Fibroblast of pulmonary artery (primary cell): ENCODE measurements at places on chromosomes 1 and 21.
A peak's percentile ranks its signal among the peaks of the same experiment; 100 is the strongest.

GRCh38 chr1:17440827-17441168 is 1.3 kb upstream of the RCC2 start:
- DNase-seq = no peak

- peak; percentile 32 for DNase-seq
Observed at GRCh38 chr1:12376236-12377045, 146.6 kb downstream of the VPS13D start.

- no peak for DNase-seq
Observed at GRCh38 chr1:58406301-58407071, 140.0 kb downstream of the OMA1 start.

- DNase-seq = no peak
Observed at GRCh38 chr1:204846546-204846945, 24.1 kb upstream of the NFASC start.

DNA sequence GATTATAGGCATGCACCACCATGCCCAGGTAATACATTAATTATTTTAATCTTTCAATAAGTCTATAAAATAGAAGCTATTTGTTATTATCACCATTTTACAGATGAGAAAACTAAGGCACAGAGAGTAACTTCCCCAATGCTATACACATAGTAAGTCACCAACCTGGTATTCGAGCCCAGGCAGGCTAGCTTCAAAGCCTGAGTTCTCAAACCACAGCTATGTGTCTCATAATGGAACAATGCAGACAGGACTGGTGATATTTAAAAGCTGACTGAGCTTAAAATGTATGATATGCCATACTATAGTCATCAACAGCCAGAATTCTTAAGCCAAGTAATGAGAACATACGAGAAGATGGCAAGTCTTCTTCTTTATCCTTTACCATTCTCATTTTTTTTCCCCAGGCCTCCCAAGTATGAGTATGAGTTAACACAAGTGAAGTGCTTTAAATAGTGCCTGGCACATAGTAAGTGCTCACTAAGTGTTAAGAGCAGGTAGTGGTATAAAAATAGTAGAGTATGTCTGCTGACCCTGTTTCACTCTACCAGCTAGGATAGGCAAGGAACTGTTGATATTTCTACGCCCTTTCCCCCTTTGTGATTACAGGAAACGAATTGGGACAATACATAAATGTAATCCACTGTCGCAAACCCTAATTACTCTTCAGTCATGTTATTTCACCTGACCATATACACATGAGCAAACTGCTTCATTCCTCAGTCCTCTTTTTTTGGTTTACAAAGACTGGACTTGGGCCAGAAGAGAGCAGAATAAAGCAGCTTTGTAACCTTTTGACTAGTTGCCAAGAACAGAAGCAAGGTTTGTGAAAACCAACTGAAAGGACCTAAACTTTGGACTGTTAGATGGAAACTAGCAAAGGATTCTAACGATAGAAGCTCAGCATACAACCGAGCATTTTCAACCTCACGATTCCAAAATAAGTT is 9.5 kb downstream of the EYA3 start:
- peak; percentile 79 for DNase-seq

- no peak for DNase-seq
Observed at GRCh38 chr21:15278279-15278678, 213.5 kb upstream of the NRIP1 start.

DNA sequence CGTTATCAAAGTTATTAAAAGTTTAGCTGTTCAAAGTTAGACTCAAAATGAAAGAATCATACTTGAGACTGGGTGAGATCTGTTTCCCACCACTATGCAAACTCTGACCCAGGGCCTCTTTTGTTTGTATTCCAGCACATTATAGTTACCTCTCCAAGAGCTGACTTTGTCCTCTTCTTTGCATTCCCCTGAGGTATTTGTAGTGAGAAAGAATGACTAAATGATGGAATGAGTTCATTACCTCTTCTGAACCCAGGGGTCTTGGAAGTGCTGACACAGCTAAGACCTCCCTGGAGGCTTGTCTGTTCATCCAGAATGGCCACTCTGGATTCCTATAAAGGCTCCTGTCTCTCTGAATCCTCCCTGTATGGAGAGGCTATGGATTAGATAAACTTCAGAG is 62.4 kb downstream of the FGGY start:
- DNase-seq = no peak

- peak; percentile 54 for DNase-seq
Observed at GRCh38 chr21:27681841-27682240, 715.0 kb upstream of the ADAMTS5 start.

DNA sequence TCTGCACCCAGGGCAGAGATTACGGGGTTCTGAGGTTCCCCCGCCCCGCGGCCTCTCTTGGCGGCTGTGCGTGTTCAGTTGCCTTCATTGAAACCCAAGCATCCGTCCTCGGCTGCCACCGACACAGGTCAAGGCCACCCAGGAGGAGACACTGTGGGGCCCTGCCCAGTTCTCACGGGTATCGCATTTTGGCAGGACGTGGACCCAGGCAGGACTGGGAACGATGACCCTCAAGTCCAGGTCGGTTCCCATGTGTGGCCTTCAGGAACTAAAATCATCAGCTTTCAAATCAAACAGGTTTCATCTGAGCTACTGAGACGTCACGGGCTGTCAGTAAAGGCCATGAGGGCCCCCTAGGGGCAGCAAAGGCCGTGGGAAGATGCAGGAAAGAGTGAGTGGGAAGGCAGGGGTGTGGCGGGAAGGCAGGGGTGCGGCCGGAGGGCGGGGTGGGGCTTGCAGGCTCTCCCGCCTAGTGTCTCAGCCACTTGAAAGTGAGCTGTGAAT is 7.0 kb upstream of the C1orf174 start:
- DNase-seq = no peak
